GM06990 (cell line): ENCODE measurements at places on chromosomes 5 and 9.

- no peak for DNase-seq
These were observed 11.5 kb upstream of the PITX1 start for GRCh38 chr5:135045488-135045887.

GRCh38 chr9:134177624-134178393, 13.4 kb upstream of the RNU6ATAC start:
- DNase-seq: peak; percentile 1

DNA sequence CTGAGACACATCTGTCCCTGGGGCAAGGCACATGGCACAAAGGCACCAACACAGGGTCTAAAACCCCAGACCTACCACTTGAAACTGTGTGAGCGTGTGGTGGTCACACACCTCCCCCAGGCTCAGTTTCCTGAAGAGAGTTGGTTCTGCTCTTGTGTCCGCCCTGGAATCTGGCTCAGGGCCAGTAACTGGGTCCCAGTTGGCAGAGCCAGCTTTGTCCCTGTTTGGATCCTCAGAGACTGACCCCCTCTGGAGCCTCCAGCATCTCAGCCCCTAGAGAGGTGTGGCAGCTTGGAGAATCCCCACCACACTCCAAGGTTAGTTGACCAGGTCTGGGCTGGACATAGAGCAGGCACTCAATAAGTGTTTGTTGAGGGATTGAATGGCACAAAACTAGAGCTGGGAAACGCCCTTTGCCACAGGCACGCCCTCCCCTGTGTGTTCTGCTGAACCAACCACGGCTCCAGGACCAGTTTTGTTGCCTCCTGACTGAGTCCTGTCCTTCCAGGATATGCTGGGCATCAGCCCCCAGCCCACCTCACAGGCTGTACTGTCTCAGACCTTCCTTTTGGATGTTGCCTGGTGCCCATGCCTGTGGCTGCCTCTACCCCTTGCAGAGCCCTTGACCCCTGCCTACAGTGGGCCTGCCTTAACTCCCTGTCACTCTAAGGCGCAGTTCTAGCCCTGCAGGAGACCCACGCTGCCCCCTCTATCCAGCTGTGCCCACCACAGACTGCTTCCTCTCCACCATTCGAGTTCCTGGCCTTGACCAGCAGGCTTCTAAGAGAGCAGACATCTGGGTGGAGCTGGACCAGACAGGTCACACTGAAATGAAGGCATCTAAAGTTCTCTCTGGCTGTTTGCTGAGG, 3.8 kb upstream of the PDLIM4 start:
- no peak for DNase-seq

GRCh38 chr9:132147331-132147730, 14.5 kb upstream of the NTNG2 start:
- no peak for DNase-seq

- DNase-seq: no peak
These were observed 117.8 kb downstream of the PTTG1 start for GRCh38 chr5:160539431-160539830.

DNA sequence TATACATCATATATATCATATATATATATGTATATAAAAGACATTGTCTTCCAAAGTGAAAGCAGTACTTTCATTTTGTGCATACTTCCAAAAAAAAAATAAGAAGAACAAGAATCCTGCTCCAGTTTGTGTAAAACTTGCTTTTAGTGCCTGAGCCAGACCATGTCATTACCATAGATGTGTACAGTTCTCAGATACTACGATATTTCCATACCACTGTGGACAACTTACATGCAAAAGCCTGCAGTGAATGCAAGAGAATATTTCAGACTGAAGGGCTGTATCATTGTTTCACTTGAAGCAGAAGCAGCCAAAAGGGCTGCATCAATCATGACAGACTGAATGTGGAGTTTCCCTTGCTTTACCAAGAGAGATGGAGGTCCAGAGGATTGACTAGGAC, 72.6 kb upstream of the CYLC2 start:
- DNase-seq: no peak

DNA sequence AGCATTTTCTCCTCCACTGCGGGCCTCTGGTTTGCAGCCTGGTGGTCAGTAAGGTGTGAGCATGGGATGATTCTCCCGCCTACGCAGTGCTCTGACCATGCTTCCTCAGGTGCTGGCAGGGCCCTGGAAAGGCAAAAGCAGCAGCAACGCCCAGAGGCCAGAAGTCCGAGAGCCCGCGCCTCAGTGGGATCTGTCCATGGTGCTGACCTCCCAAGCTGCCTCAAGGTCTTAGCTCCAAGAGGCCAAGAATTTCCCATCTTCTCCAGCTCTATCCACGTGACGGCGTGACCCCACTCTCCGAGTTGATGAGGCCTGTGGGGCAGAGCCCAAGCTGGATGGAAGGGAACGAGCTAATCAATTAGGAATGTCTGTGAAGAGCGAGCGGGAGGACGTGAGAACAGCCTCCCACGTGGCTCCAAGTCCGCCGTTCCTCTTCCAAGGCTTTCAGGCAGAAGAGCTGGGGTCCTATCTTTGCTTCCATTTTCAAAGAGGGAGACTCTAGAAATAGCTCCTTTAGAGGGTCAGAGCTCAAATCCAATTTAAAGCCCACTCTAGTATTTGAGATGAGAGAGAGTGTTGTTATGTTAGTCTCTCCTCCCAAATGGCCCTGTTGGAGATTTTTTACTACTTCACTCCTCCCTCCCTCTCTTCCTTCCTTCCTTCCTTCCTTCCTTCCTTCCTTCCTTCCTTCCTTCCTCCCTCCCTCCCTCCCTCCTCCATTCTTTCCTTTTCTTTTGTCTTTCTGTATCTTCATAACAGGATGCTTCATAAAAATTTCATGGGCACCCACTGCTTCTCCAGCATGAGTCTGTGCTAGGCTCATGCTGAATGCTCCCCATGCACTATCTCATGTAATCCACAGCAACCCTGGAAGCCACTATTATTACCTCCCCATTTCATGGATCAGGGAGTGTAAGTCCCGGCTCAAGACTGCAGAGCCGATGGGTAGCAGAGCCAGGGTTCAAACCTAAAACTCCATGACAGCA, 69.3 kb downstream of the OLFM1 start:
- DNase-seq: no peak

DNA sequence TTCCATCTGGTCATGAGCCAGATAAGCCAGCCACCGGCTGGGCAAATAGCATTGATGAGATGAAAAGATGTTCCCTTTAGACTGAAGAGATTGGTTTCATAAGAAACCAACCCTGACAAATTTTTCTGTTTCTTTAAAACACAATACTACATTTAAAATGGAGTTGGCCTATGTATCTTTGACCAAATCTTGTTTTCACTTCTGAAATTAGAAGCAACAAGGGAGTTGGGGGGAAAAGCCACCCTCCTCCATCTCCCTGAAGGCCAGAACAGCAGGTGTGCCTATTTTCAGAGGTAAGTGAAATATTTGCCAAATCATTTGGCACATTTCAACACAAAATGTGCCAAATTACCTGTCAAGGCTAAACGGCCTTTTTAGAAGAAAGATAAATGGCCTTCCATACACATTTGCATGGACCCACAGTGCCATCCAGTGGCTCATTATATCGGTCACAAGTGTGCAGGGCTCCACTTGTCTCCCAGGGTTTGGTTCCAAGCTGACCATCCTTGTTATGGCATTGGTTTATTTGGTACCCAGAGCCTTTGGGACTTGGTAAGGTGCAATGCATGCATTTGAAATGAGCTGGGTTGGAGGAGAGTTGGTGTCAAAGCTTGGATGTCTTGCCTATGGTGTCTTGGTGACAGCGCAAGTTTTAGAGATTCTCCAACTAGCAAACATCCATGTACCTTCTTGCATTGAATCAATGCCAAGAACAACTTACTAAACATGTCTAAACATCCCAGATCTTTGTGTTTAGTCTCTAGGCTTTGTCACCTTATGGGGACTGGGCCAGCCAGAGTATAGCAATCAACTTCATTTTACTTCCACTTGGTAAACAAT, 372.0 kb upstream of the KIF2A start:
- peak; percentile 9 for DNase-seq

DNA sequence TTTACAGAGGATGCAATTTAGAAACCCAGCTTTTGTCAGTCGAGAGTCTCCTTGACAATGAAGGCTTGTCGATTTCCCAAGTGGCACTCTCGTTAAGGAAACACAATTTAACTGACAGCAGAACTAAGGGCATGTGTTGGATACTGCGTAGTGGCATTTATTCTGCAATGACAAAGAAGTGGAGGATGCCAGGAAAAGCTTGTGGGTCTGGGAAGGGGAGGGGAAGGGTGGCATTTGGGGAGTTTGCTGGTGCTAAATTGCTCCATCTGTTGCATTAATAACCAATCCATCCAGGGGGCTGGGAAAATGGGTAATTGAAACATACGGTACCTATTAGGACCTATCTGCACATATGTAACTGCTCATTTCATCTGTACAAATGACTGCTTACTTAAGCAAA, 190.6 kb downstream of the NSG2 start:
- DNase-seq: no peak

- no peak for DNase-seq
These were observed 75.0 kb upstream of the FCN1 start for GRCh38 chr9:134992755-134993124.

DNA sequence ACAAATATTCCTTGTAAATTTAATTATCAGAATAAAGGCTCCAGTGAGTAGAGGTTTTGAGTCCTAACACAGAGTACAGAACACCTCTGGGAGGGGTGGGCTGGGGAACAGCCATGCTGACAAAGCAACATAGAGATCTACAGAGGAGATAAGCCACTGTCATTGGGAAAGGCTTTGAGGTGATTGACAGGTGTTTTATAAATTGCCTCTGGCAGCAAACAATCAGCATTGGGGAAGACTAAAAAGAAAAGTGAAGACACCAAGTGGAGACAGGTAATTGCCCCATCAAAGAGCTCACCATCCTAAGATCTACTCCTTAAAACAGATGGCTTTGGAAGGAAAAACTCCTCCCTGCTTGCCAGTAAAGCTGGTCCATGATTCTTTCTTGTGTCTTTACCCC, 189.7 kb upstream of the TLE4 start:
- DNase-seq: no peak

- DNase-seq: no peak
These were observed 22.6 kb downstream of the ABCA1 start for GRCh38 chr9:104905153-104905901.

GRCh38 chr9:89719202-89719601, 114.4 kb downstream of the GADD45G start:
- DNase-seq: no peak

- no peak for DNase-seq
These were observed 241.8 kb upstream of the IRX2 start for GRCh38 chr5:2993301-2993700.

GRCh38 chr5:134512661-134512999, 12.8 kb upstream of the JADE2 start:
- DNase-seq: no peak

GRCh38 chr5:110951373-110951791, 120.1 kb upstream of the TSLP start:
- DNase-seq: no peak

DNA sequence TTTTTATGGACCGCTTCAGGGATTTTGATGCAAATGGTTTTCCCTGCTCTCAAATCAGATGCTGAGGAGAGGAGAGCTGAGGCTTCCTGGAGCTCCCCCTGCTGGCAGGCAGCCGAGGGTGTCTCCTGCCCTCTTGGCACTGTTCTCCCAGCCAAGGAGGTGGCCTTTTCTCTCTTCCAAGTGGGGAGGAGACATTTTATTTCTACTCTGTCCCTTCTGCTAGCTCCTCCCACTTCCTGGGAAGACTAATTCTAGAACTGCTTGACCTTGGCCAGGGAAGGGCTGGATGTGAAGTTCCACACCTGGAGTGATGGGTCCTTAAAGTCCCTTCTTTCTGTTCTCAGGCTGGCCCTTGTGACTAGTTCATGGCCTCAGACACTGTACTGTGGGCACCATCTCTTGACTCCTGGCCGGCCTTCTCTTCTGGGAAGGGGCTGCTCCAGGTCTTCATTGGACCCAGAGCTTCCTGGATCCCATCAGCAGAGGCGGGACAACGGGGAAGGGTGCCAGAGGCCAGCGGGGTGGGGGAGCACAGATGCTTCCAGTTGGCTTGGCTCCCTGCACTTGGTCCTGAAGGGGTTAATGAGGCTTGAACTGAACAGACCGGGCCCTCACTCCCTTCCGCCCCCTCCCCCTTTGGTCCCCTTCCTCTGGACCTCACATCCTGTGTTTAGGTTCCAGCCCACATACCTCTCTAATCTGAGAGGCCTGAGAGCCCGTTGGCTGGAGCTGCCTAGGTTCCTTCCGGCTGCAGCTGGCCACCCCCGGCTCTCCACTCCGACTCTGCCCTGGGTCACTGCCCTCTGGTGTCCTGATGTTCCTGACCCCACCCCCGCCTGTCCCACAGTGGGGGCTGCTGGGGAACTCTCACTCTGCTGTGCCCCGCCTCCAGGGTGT, 32.1 kb downstream of the PTPA start:
- DNase-seq: peak; percentile 52

- DNase-seq: no peak
These were observed 35.3 kb downstream of the HNRNPH1 start for GRCh38 chr5:179588166-179588565.

- DNase-seq: peak; percentile 56
These were observed 554 bp downstream of the SDHA start for GRCh38 chr5:218457-219291.

DNA sequence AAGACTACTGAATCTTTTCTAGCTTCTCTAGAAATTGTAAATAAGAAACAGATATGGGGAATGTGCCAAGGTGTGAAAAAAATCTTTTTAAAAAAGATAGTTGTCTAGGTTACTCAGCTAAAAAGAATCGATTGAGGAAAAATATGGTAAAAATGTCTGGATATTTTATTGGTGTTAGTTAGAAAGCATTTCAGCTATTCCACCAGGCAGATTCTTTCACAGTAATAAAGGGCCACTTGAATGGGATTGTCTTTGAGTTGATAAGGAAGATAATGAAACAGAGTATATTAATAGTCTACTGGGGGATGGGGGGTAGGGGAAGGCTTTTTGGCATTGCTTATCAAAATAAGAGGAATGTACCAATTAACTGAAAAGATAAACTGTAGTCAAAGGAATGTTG, 51.9 kb downstream of the SLIT3 start:
- DNase-seq: no peak

DNA sequence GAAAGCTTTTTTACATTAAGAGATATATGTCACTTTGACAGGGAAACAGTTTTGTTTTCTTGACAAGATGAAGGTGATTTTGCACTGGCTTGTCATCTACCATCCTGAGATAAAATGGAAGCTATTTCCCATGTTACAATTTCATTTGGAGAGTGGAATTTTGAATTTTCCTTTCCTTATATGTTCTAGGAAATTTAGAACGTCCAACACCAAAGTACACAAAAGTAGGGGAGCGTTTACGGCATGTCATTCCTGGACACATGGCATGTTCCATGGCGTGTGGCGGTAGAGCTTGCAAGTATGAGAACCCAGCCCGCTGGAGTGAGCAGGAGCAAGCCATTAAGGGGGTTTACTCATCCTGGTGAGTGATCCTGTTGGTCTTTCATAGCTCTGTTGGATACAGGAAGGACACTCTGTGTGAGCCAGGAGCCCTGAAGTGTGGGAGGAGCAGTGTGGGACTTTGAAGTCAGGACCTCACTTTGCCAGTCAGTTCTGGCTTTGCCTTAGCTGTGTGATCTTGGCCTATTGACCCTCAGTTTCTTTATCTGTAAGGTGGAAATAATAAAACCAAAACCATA, 887 bp downstream of the PTPDC1 start:
- no peak for DNase-seq
